ENCODE measurements at places on chromosomes 1 and 21.

DNA sequence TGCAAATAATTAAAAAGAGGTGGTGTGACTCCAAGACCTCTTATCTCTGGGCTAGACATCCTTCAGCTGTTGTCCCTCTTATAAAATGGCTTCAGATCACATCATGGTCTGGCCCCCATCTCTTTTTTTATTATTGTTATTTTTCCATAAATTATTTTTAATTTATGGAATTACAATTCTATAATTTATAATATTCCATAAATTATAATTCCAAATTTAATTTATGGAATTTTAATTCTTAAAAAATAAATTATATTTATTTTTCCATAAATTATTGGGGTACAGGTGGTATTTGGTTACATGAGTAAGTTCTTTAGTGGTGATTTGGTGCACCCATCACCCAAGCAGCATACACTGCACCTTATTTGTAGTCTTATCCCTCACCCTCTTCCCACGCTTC is 65.9 kb upstream of the GJA5 start:
- DNase-seq = no peak

DNA sequence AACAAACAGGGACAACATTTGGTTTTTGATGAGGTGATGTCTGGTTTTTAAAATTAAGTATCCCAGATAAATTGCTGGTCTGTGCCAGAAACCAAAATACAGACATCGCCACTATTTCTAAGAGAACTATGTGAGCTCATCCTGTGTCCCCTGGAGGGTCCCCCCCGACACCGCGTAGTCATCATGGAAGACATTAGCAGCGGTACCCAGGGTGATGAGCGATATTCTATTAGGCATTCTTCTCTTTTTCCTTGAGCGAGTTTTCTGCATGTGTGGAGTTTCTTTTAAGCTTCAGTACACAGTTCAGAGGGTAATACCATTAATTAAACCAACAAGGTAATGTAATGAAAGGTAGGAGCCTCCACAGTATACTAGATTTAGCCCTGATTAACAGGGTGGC is 26.5 kb downstream of the KAZN start:
- no peak for DNase-seq

DNA sequence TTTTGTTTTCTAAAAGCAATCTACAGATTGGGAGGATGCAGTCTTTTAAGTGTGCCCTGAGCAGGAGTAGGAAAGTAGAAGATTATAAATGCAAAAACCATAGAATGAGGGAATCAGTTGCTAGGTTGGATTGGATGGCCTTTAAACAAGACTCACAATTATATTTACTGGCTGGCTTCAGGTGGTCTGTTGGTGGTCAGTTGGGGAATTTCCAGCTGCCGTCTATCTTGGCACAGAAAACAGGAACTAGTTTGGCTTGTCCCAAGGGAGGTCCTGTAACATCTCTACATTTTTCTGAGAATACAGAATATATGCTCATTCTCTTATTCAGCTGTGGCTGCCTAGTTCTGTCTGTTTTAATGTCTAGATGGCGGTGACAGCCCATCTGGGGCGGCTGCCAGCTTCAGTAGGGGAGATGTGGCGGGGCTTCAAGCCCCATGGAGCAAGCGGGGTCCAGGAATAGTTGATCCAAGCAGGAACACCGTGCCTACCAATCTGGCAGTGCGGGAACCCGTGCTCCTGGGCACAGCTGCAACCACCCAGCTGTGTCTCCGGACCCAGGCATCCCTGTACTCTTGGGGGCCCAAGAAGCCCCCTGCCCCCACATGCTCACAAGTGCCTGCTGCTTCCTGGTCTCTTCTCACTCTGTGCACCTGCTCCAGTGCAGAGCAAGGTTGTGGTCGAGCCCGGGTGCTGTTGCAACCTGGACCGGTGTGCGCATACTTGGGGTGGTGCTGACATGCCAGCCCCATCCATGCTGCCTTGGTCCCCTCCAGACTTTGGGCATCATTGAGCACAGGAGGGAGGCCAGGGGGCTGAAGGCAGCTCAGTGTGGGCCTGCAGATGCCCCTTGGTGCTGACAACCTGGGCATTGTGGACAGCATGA is 1182.6 kb downstream of the AMY1C start:
- no peak for DNase-seq

- no peak for DNase-seq
Measured at GRCh38 chr1:102858695-102859094, 249.6 kb downstream of the COL11A1 start.

DNA sequence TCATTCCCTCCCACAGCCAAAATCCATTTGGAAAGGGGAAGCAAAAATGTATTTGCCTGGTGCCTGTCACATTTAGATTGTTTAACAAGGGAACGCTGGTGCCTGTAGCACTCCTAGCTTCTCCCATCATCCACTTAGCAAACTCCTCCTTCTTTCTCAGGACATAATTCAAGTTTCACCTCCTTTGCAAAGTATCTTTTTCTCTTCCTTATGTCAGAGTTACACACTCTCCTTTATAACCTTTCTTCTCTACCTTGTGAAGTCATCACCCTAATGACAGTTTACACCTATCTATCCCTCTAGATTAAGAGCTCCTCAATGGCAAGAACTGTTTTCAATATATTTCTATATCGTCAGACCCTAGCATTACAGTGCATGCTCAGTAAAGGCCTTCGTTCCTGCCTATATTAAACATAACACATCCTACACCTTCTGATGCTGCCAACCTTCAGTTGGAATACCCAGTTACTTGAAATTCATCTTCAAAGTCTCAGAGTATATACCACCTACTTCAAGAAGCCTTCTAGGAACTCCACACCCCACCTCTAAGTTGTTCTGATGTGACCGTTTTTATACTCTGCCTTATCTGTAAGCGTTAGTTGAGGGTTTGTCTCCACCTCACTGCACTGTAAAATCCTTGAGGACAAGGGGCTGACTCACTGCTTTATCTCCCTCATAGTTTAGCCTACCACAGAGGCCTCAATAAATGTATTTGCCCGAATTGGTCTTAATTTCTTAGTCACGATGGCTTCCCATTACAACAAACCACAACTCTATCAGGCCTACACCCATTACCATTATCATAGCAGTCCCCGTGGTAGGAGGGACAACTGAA is 1.0 kb upstream of the EPS15 start:
- DNase-seq = no peak

GRCh38 chr1:28890435-28890834 is 23.9 kb upstream of the EPB41 start:
- no peak for DNase-seq

DNA sequence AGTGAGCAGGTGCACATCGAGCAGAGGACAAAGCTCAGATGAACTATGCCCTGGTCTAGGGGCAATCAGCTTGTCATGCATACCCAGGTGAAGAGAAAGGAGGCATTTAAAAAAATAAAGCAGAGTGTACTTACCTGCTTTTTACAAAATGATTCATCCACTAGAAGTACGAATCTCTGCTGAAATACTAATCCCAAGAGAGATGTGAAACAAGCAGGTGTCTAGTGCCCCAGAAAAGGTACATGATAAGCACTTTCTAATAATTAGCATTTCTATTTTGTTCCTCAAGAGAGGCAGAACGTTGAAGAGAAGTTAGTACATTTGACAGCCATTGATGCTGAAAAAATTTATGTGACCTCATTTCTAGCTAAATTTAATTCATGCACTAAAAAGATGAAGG is 31.1 kb downstream of the CHODL start:
- DNase-seq = no peak

DNA sequence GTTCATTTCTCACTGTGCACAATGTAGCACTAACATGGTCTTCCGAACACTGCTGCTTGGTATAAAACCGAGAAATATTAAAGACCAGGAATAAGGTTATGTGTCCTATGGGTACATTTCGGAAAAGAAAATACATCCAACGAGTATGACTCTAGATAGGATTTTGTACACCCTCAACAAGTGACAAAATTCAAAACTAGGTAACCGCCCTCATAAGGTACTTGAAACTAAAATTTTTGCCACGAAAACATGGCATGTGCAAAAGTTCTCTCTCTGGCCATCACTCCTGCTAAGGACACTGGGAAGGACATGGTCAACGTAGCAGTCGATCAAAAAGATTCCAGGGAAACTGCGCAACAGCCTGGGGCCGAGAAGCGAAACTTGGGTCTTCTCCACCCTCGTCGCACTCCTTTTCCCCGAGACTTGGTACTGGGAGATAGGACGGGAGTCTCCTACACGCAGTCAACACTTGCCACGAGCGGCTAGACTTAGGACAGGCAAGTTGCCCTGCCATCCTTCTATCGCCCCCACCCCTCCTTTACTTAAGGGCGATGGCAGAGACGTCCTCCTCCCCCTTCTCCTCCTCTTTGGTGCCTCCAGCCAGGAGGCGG is 338 bp upstream of the TOR1AIP1 start:
- no peak for DNase-seq

All from 8988T (cell line).